Aorta (tissue), 5 donors: ENCODE measurements at places on chromosomes 11 and 22. TPM values are rescaled to one million over a fixed set of nuclear protein-coding genes. Genes with fewer than 3 reads are reported as not detected.

The CDON gene
- total RNA-seq: 50.3 TPM

DNA sequence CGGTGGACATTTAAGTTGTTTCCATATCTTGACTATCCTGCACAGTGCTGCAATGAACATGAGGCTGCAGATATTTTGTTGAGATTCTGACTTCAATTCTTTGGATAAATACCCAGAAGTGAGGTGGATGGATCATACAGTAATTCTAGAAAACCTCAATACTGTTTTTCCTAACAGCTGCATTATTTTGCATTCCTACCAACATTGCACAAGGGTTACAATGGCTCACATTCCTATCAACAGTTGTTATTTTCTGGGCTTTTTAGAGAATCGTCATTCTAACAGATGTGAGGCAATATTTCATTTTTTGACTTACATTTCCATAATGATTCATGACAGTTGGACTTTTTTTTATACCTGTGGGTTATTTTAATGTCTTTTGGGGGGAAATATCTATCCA is 716.9 kb upstream of the ANO3 start:
- no peaks in the 10 kb centered on the region for H3K36me3 ChIP-seq
- H3K27me3 ChIP-seq: no peaks in the 10 kb centered on the region
- no peaks in the 10 kb centered on the region for H3K4me1 ChIP-seq
- no peak for DNase-seq
- no peak overlapping the region for H3K27ac ChIP-seq

The BET1L gene
- 55.4 TPM for total RNA-seq

DNA sequence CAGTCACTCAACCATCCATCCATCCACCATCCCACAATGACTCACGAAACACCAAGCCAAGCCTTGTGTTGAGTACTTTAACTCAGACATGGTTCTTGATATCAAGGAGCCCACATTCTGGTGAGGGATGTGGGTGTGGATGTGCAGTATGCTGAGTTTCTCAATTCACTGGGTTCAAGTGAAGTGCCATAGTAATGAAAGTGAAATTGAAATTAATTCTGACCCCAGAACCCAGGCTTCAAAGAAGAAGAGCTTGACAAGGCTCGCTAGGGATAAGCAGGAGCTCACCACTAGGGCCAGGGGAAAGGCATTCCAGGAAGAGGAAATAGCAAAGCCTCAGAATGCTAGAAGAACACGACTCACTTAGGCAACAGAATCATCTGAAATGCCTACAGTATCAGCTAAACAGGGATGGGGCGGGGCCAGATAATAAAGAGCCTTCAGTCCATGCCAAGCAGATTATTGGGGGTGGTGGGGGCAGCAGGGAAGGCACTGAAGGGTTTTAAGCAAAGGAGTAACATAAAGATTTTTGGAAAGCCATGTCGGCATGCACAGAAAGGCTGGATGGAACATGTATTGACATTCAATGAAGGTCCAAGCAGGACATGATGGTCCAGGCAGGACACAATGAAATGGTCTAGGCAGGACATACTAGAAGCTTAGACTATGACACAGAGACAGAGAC is 37.2 kb downstream of the RTL6 start:
- H3K27ac ChIP-seq: no peak overlapping the region
- DNase-seq: no peak
- no peaks in the 10 kb centered on the region for H3K4me1 ChIP-seq
